Heart left ventricle (tissue), 16 donors: ENCODE measurements at places on chromosomes 7 and 10. TPM values are rescaled to one million over a fixed set of nuclear protein-coding genes. Genes with fewer than 3 reads are reported as not detected.

The SHOC2 gene
- 31.6 TPM for polyA plus RNA-seq

The RTKN2 gene
- polyA plus RNA-seq = 0.01 TPM

The SCART1 gene
- 0.46 TPM for polyA plus RNA-seq

DNA sequence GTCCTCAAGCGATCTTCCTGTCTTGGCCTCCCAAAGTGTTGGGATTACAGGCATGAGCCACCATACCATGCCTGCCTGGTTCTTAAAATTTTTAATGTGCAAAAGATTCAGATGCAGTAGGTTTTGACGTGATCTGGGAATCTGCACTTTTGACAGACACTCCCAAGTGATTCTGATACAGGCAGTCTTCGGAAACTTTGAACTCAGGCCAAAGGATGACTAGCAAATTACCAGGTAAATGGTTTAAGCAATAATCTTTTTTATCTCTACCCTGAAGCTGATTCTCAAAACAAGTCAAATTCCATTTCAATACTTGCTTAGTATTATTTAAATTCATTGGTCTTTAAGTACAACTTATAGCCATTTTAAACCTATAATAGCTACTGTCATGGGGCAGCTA is 2.6 kb upstream of the ADO start:
- DNase-seq = no peak

- DNase-seq = no peak
Observed at GRCh38 chr7:110891197-110891596, 199.7 kb upstream of the LRRN3 start.

DNA sequence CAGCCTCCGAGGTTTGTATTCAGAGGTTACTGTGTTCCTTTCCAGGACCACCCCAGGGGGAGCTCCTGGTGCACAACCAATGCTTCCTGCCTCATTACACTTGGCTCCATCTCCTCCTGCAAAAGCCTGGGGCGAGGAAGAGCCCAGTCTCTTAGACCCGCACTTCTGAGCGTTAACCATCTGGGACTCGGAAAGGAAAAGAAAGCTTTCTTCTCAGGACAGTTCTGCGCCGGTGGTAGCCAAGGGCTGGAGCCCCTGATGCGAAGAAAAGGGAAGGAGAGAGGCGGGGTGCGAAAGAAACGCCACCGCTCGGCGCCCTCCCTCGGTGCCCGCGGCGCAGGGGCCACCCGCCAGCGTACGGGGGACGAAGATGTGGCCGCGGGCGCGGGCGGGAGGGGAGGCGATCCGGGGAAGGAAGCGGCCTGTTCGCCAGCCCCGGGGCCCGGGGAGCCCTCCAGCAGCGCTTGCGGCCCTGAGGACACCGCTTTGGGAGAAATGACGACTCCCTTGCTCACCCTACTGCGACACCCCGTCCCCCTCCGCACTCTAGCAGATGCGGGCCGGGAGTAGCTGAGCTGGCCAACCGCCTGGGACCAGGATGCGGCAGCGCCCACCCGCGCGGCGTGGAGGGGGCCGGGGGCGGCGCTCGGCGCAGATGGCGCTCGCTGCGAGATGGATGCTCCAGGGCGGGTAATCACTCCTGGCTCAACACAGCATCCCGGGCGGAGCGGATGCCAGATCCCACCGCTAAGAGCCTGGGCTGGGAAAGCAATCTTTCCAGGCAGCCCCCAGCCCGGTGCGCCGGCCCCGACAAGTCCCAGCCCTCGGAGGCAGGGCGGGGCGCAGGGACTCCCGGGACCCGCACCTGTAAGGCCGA is 1.3 kb downstream of the NRCAM start:
- DNase-seq = no peak

- DNase-seq = no peak
Observed at GRCh38 chr10:100637785-100638184, 102.0 kb downstream of the HIF1AN start.

GRCh38 chr7:149569025-149569725 is 71.6 kb upstream of the ZNF746 start:
- DNase-seq = no peak

- DNase-seq = no peak
Observed at GRCh38 chr10:126402721-126403695, 14.7 kb upstream of the ADAM12 start.

DNA sequence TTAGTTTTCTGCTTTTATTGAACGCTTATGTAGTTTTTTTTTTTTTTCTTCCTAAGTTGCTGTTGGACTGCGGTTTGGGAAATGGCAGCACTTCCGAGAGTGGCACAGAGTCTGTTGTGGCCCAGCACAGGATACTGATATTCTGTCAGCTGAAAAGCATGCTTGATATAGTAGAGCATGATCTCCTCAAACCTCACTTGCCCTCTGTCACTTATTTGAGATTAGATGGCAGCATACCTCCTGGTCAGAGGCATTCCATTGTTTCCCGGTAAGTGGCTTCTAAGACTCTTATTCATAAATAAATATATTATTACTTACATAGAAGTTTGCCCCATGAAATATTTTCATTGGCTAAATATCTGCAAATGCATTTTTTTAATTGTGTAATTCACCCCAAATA is 101.1 kb downstream of the BTAF1 start:
- DNase-seq = no peak

GRCh38 chr7:92767437-92767836 is 68.9 kb downstream of the CDK6 start:
- DNase-seq = no peak

DNA sequence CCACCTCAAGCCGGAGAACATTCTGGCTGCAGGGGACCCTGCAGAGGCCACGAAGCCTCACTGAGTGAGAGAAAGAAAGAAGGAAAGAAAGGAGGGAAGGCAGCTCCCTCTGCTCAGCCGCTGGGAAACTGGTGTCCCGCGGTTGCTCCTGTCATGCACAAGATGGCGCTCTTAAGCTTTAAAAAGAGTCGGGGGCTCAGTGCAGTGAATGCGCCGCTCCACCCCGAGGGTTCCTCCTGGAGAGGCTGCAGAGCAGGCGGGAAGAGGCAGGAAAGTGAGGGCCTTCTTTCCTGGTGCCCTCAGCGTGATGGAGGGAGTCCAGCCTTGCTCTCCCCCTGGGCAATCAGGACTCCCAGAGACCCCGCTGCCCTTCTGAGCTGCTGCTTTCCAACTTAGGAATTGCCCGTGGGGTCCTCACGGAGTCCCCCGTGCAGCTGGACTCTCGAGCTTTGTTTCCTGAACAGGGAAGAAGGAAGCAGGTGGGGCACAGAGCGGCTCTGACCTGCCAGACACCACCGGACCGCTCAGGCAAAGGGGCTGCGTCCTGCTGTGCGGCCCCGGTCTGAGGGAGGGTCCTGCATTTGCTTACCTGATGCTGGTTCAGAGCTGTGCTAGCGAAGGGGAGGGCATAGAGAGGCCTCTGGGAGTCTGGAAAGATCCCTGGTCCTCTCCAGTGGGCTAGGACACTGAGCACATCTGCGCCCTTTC is 141.9 kb upstream of the MKI67 start:
- DNase-seq = no peak

DNA sequence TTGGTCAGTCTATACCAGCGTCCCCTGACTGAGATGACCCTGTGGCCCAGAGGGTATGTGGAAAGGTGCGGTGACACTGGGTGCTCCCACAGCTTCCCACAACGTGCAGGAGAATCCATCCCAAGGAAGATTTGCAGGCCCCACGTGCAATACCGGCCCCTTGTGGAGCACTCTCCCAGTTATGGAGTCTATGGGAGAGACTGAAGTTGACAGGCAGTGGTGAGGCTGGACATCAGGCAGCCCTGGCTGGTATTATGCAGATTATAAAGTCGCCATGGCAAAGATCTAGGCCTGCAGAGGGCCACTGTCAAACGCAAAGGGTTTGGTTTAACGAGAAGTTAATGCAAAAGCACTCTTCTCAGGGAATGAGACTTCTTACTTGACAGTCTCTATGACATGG is 434.7 kb upstream of the C7orf33 start:
- no peak for DNase-seq

- peak; percentile 84 for DNase-seq
Observed at GRCh38 chr7:74026903-74027682, 880 bp upstream of the ELN start.

GRCh38 chr10:64379898-64380297 is 858.7 kb downstream of the REEP3 start:
- DNase-seq = no peak

GRCh38 chr7:155353256-155353897 is 55.7 kb downstream of the INSIG1 start:
- DNase-seq = peak; percentile 11

DNA sequence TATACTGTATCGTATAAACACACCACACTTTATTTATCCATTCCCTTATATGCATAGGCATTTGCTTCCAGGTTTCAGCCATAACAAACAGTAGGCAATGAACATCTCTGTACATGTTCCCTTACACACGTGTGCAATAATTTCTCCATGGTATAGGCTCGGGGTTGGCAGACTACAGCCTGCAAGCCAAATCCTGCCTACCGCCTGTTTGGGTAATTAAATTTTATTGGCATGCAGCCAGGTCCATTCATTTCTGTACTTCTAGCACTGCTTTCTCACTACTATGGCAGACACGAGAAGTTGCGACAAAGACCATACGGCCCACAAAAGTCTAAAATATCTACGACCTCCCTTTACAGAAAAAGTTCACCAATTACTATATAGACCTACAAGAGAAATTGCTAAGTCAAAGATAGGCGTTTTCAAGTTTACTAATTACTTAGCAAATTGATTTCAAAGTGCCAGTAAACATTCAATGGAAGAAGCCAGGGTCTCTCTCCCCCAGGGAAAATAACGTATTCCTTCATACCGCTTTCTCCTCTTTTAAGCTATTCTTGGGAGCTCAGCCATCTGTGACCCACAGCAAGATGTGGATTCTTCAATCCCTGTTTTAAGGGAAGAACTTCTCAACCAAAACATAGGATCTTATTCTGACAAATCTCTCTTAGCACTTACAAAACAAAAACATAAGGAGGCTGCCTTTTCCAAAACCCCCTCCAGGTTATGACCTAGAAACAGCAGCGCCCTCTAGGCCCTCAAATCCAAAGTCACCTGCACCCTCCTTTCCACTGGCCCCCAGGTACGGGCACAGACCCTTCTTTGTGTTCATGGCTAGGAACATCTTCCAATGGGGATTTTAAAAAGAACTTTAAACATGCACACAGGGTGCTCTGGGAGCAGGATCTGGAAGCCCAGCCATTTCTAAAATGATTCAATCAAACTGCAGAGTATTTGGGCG is 100.5 kb downstream of the FGFR2 start:
- DNase-seq = no peak

- DNase-seq = no peak
Observed at GRCh38 chr10:43214071-43214955, 52.6 kb downstream of the RASGEF1A start.
